ENCODE measurements at places on chromosomes 12 and 14. TPM values are rescaled to one million over a fixed set of nuclear protein-coding genes. Genes with fewer than 3 reads are reported as not detected.

GRCh38 chr12:88328090-88328489 lies 186.0 kb downstream of the TMTC3 start:
- DNase-seq, result no peak

GRCh38 chr14:105275267-105275946 lies 25.4 kb downstream of the BRF1 start:
- DNase-seq, result no peak

- no peak for DNase-seq
Measured at GRCh38 chr14:78091361-78091760, 78.8 kb upstream of the NRXN3 start.

GRCh38 chr12:54004841-54005530 lies 3.8 kb upstream of the HOXC8 start:
- DNase-seq, result no peak

Gene BDKRB2
- 3.3 TPM for polyA plus RNA-seq

DNA sequence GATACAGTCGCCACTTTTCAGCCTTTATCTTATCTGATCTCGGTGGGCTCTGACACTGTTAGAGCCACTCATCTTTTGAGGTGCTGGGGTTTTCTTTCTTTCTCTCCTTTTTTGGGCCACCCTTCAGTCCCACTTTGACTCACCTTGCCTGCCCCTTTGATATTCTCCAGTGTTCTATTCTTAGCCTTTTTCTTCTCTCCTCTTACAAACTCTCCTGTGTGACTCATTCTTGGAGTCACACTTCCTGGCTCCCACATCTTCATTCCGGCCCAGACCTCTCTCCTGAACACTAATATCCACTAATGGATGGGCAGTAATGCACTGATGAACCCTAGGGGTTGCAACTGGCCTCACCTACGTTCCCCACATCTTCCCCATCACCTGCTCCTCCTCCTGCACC lies 2.2 kb upstream of the DCD start:
- no peak for DNase-seq

GRCh38 chr14:55600784-55601561 lies 21.0 kb downstream of the KTN1 start:
- no peak for DNase-seq

Gene SLCO1B1
- polyA plus RNA-seq, result not detected

DNA sequence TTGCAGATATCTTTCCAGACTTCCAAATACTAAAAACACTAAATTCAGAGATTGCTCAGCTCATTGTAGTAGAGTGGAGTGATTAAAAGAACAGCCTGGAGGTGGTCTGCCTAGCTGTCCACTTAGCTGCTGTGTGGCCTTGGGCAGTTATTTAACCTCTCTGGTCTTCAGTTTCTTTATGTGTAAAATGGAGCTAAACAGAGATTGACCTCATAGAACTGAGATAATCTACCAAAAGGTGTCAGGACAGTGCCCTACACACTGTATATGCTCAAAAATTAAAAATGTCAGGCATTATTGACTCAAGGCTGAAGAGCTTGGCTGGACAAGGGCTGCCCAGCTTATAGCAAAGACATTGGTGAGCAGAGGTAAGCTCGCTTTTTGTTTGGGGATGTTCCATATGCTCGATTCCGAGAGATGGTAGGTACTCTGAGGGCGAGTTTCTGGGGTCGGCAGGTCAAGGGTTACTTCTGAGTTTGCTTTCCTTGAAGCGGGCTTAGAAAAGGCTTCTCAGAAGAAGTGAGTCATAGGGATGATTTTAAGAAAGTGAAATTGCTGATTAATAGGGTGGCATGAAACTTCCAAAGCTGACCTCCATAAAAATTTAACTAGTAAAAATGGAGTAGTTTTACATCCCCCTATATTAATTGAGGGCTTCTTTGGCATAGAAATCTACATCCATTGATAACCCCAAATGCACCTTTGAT lies 107.5 kb downstream of the GPATCH2L start:
- no peak for DNase-seq

GRCh38 chr14:20846560-20846959 lies 43.9 kb upstream of the RNASE1 start:
- DNase-seq, result no peak

Gene NELL2
- polyA plus RNA-seq, result 6.5 TPM

DNA sequence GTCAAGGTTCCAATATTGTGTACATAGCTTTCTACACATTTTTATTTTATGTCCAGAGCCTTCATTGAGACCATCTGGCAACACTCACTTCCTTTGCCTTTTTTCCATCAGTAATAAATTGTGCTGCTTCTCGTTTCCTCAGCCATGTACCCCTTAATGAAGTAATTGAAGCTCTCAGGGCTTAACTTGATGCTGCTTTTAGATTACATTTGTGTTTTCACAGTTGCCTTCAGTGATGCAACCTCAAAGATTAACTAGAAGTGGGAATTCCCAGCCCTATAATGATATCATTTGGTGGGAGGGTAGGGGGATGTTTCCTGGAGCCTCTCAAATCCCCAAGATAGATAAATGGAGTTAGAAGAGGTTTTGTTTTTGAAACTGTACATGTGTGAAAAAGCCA lies 80.2 kb upstream of the KRR1 start:
- DNase-seq, result peak; percentile 19

- no peak for DNase-seq
Measured at GRCh38 chr12:55470088-55470829, at the start of gene OR6C70. OR6C70 (minus strand) TSS chr12:55470138; CDS start chr12:55470138, 0 bp downstream.

DNA sequence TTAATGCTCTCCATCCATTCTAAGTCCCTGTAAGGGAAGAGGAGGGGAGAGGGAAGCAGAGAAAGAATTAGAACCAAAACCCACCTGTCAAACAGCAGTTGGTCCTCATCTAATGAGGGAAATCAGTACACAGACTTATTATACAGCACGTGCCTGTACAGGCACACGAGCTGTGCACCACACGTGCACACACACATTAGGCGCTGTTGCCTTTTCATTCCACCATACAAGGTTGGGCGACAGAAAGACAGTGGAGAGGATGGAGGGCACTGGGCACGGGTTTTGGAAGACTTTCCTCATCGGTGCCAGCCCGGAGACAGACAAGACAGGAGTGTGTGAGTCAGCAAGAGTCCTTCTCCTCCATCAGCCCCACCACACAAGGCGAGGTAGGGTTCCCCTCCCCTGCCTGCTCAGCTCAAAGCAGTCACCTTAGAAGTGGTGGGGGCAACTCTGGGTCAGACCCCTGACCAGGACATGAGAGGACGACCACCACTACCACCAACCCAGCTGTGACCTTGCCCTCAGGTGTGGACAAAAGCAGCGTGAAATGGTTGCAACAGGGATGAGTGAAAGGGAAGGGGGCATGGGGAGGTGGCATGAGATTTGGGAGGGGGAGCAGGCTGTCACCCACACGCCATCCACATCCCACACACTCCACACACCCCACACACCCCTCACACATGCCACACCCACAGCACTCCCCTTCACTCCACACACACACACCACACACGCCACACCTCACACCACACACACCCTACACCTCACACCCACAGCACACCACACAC lies 80.7 kb downstream of the ACTN1 start:
- no peak for DNase-seq
